ENCODE measurements at places on chromosomes 12 and 14.

DNA sequence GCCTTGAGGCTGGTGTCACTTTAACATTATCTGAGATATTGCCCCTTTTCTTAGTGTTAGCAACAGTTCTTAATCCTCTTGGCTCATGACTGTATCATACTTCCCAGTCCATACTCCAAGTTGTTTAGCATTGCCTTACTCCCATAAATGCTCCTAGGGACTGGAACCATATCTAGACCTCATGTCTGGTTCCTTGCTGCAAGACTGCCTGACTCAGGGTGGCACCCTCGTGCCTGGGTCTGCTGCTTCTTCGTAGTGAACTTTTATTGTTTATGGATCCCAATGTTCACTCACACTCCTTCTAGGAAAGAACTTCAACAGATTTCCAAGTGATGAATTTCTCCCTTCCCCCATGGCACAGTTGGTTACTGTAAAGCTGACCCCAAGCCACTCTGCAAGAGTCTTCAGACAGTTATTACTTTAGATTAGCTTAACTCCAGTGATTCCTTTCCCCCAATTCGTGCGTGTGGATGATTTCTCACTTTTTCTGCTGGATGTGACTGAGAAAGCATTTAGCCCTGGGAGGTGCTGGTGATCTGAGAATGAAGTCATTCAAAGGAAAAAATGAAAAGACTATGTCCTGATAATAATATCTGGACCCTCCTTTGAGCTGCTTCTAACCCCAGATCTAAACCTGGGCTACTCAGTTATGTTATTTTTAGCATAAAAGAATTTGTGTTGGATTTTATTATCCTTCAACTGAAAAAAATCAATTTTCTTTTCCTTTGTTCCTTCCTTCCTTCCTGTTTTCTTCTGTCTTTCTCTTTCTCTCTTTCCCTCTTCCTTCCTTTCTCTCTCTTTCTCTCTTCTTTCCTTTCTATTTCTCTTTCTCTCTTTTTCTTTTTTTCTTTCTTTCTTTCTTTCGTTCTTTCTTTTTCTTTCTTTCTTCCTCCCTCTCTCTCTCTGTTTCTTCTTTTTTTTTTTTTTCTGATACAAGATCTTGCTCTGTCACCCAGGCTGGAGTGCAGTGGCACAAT, 47.5 kb upstream of the PPP1R12A start:
- DNase-seq = no peak

GRCh38 chr12:91777268-91777992, 368.2 kb downstream of the BTG1 start:
- no peak for DNase-seq

GRCh38 chr12:75437564-75437963, 43.0 kb upstream of the GLIPR1 start:
- no peak for DNase-seq

DNA sequence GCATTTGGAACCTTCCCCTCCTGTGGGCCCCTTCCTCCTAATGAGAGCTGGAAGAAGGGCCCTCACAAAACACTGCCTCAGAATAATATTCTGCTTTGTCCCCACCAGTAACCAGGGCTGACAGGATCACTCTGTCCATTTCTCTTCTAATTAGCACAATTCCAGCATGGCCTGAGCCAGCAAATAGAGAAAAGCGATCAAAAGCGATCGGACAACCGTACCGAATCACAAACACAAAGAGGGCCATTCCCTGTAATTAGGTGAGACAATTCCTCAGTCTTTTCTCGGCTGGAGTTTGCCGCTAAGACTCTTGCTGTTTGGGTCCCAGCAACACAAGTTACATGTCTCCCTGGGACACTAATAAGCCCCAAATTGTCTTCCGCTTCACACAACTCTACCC, 35.6 kb upstream of the VSX2 start:
- no peak for DNase-seq

- peak; percentile 94 for DNase-seq
Observed at GRCh38 chr14:104932676-104933631, 8.3 kb downstream of the PLD4 start.

DNA sequence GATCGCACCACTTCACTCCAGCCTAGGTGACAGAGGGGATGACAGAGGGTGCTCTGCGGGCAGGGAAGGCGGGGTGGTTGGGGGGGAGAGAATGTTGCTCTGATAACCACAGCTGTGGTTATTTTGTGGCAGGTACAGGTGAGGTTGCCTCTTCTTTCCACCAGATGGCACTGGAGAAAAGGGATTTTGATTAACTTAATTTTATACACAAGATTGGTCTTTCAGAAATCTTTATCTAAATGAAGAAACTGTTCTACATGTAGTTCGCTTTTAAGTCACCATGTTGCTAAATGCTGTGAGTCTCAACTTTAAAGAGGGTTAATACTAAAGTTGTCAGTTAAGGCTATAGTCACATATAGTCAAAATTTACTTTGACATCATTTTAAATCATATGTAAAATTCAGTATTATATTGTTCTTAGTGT, 25.7 kb downstream of the FGF23 start:
- DNase-seq = peak; percentile 42

GRCh38 chr14:67413806-67414769, 2.1 kb upstream of the PLEK2 start:
- DNase-seq = no peak

GRCh38 chr12:51217133-51217967, 512 bp downstream of the POU6F1 start:
- peak; percentile 70 for DNase-seq

DNA sequence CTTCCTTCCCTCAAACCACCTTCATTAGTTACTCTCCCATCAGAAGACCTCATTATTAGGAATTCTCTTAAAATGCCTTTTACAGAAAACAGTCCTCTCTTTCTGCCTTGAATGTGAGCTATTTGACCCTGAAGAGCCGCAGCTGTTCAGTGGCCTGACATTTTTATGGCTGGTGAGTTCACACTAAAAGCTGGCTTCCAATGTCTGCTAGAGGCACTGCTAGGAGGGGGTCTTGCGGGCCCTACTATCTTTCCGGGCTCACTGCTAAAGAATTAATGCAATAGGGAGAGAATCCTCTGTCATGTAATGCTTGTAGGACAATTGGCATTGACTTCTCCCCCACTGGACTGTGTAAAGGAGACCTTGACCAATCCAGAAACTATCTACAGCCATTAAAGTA, 87.7 kb downstream of the GPR135 start:
- no peak for DNase-seq

GRCh38 chr14:96239711-96240141, 16.3 kb upstream of the BDKRB1 start:
- no peak for DNase-seq

DNA sequence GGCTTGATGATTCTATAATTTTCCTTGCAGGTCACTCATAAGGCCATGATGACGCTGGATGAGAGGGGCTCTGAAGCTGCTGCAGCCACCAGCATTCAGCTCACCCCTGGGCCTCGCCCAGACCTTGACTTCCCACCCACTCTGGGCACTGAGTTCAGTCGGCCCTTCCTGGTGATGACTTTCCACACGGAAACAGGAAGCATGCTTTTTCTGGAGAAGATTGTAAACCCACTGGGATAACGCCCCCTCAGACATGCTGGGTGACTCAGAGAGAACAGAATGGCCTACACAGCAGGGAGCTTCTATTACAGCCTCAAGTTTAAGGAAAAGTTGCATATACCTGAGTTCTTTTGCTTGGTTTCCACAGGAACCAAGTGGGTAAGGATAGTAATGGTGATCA, 34.3 kb downstream of the SERPINA3 start:
- DNase-seq = no peak

DNA sequence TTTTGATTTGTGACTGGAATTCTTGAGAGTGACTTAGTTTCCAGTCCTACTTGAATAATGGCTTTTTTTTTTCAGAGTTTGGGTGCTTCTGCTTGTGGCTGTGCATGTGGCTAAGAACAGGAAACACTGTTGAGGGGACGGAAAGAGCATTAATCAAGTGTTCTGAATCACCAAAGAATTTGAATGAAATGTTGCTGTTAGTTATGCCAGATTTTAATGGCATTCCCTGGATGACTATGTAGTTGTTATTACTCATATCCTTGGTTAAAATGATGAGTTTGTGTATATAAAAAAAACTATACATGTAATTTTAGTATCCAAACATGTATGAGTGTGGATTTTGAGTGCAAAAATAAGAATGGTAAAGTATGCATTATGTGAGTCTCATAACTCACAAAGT, 347.9 kb downstream of the BCAT1 start:
- DNase-seq = no peak

DNA sequence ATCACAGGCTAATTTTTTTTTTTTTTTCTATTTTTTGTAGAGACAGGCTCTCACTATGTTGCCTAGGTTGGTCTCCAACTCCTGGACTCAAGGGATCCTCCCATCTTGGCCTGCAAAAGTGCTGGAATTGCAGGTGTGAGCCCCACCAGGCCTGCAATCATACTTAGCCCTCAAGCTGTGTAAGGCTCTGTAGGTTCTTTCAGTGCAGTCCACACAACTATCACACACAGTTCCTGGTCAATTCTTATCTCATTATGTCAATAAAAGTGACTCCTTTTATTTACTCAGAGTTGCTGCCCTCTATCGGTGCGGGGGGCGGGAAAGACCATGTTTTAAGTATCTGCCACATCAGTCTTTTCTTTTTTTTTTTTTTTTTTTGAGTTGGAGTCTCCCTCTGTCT, 29.0 kb downstream of the SLC2A3 start:
- DNase-seq = peak; percentile 68

GRCh38 chr14:34023824-34024767, 73.2 kb upstream of the EGLN3 start:
- peak; percentile 93 for DNase-seq

DNA sequence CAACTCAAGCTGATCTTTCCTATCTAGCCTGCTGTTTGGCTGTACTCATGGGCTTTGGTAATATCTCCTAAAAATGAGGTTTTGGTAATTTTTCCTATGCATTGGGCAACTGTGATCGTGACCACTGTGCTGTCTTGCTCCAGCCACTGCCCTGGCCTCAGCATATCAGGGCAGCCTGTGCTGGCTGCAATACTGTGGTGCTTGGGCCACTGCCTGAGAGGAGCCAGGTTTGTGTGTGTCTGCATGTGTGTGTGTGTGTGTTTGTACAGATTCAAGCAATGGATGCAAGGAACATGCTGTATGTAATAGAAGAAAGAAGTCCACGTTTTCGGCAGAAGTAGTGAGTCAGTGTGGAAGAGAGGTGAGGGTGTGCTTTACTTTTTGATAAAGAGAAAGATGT, 13.0 kb downstream of the ERG28 start:
- no peak for DNase-seq

DNA sequence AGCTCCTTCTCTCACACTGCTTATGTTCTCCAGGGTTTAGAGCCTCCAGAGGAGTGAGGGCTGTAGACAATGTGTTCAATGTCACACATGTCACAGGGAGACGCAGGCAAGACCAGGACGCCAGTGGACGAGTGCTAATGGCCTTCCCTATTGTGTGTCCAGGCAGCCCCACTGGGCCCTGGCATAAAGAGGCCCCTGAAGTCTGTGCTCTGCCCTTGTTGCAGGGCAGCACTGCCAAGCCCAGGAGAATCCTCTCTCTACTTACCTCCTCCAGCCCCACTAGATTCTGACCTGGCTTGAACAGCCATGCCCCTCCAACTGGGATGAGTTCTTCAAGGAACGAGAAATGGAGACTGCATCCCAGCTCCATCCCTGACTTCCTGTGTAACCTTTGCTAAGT, 24.8 kb upstream of the TMEM106C start:
- DNase-seq = no peak

GRCh38 chr14:32623300-32624093, 294.4 kb downstream of the AKAP6 start:
- no peak for DNase-seq

GRCh38 chr12:47022296-47022695, 57.1 kb upstream of the PCED1B start:
- DNase-seq = no peak

DNA sequence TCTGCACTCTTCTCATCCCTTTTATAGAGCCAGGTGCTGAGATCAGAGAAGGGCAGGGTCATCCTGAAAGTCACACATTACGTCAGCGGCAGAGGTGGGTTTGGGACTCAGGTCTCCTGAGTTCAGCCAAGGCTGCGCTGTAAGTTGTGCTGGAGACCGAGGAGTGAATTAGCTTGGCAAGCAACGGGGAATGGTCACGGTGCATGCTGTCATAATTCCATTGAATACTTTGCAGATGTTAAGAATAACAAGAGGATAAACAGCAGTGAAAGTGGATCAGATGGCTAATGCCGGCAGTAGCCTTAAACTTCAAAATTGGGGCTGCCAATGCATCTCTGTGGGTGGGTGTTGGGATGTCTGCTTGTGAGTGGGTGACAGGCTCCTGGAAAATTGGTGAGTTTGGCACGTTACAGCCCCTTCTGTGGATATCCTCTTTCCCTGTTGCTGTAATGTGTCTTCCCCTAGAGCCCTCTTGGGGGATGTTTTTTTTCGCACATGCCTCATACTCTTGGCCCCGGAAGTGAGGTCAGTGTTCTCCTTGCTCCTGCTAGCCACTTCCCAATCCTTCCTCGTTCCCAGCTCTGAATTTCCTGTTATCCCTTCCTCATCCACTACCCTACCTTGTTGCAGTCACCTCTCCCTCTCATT, 287.1 kb upstream of the SRRM4 start:
- DNase-seq = no peak

GRCh38 chr12:5588176-5588575, 156.3 kb downstream of the NTF3 start:
- no peak for DNase-seq

- no peak for DNase-seq
Observed at GRCh38 chr14:72594099-72594901, 299.6 kb downstream of the DPF3 start.

DNA sequence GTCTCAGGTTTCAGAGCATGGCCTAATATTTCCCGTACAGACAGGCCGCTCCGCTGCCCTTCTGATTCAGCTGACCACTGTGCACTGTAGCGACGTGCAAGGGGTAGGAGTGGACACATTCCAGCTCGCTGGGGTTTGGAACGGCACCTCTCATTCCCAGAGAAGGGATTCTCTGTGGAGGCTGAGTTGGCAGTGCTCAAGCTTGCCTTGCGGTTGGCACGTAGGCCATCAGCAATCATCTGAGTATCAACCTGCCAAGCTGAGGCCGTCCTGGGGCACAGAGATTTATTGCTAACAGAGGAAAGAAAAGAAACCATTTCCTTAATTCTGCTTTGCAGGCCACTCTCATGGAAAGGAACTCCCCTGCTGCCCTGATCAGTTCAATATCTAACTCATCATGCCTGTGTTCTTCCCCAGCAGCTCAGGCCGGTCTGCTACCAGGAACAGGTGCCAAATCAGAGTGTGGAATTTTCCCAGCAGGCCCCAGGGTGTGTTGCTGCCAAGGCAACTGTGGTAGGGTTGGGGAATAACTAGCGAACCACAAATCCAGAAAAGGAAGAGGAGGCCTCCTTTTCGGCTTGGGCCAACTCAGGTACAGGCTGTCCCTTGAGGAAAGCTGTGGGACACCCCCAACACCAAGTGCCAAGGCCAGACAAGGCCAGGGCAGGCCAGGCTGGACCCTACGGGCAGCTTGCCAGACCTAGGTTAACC, 92.5 kb downstream of the SSPN start:
- no peak for DNase-seq

DNA sequence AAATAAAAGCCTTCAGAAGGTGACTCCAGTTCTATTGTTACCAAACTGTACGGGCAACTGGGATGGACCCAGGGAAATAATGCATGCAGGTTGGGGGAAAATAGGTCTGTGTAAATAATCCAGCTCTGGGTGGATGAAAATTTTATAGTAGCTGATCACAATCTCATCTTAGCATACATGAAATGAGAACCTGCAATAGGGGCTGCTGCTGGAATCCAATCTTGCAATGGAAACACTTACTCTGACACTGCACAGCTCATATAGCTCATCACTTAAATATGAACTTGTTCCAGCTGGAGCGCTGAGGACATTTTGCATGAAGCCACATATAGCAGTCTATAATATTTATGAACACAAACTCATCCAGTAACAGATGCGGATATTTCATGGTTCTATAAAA, 40.1 kb upstream of the GAS2L3 start:
- DNase-seq = peak; percentile 92
